ENCODE measurements at places on chromosomes 11 and 22.

- no peak for DNase-seq
These were observed 58.2 kb downstream of the ACER3 start for GRCh38 chr11:76918941-76919386.

GRCh38 chr11:46888636-46889035 is 29.7 kb downstream of the LRP4 start:
- no peak for DNase-seq

DNA sequence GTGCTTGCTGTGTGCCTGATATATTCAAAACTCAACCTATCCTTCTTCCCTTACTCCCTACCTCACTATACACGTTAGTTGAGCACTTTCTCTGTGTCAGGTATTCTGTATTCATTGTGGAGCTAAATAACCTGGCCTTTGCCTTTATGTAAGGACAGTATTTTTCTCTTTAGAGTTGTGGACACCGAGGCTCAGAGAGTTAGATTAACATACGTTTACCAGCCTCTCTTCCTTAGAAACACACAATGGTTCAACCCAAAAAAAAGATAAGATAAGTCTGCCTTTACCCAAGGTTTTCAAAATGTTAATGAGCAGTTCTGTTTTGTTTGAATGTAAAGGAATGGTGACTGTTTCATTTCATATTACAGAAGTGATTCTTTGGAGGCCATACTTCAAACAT is 45.0 kb downstream of the CBL start:
- no peak for DNase-seq

GRCh38 chr11:75606099-75606498 is 44.0 kb downstream of the SERPINH1 start:
- DNase-seq: no peak

DNA sequence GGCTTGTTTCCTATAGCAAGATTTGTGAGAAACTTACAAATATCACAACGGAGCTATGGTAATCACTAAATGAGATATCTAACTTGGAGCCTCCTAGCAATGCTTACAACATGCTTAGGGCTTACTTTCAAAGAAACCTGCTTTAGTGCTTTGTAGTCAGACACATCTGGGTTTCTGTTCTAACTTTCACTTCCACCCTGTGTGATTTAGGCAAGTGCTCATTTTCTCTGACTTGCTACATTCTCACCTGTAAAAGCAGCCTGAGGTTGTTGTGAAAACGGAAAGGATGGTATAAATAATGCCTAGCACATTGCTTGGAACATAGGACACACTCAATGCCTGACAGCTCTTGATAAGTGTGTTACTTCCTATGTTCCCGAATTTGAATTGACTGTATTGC is 45.6 kb downstream of the LRRC4C start:
- DNase-seq: no peak

DNA sequence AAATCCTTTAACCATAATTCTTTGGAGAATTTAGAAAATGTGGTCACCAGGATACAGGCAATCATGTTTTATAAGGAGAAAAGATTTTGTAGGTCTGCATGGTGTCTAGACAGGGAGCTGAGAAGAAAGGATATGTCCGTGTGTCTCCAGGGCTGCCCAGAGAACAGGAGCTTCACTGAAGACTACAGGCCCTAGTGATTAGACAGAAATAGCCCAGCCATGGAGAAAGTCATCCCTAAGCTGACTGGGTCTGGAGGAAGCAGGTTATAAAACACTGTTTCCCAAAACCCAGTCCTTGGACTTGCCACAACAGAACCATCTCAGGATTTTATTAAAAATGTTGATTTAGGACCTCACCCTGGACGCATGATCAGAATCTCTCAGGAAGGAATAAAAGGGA is 84.4 kb downstream of the GALNT18 start:
- DNase-seq: no peak

DNA sequence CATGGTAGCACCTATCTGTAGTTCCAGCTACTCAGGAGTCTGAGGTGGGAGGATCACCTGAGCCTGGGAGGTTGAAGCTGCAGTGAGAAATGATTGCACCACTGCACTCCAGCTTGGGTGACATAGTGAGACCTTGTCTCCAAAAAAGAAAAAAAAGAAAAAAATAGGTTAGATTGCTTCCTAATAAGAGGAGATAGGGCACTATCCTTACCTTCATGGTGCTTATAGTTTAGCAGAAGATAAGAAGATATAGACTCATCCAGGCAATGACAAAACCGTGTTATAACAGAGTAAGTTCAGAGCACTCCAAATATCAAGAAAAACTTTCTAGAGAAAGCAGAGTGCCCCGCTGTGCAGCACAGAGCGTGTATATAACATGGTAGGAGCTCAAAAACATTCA is 42.1 kb downstream of the RRP8 start:
- no peak for DNase-seq

DNA sequence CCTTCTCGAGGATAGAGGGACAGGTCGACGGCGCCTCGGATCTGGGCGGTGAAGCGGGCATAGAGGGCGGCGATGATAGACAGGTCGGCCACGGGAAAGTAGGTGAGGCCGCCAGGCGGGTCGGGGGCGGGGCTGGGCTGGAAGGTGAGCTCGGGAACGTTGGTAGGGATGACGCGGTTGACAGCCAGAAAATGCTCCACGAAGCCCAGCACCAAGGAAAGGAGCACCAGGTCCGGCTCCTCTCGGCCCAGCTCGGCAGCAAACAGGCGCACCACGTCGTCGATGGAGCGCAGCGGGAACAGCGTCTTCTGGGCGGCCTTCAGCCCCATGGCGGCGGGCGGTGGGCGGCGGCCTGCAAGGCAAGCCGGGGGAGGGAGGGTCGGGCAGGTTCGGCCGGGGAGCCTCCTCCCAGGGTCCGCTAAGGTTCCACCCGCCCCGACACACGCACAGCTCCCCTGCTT is 540 bp downstream of the MEN1 start:
- DNase-seq: no peak

All from NCI-H187 treated with DMSO at 0.1 percent for 48 hours (cell line).